ENCODE measurements at places on chromosomes 12 and 14.

GRCh38 chr12:7832059-7832696, 40.5 kb downstream of the SLC2A14 start:
- peak; percentile 4 for DNase-seq

DNA sequence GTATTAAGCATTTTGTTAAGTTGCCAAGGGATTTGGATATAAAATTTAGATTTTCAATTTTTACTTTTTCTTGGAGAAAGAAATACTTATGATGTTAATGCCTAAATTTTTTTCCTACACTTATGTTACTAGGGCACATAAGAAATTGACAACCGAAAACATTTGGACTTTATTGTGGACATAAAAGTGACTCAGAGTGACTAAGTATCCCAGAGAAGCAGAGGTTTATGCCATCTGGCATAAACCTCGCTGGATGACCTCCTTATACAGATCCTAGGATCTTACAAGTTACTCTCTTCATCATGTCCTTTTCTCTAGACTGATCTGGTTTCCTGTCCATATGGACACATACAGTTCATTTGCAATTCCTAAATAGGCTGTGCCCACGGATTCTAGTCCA, 89.8 kb downstream of the RERG start:
- no peak for DNase-seq

- no peak for DNase-seq
These were observed 6.4 kb downstream of the KRT82 start for GRCh38 chr12:52399756-52400155.

GRCh38 chr12:22447223-22447622, 97.1 kb downstream of the C2CD5 start:
- no peak for DNase-seq

DNA sequence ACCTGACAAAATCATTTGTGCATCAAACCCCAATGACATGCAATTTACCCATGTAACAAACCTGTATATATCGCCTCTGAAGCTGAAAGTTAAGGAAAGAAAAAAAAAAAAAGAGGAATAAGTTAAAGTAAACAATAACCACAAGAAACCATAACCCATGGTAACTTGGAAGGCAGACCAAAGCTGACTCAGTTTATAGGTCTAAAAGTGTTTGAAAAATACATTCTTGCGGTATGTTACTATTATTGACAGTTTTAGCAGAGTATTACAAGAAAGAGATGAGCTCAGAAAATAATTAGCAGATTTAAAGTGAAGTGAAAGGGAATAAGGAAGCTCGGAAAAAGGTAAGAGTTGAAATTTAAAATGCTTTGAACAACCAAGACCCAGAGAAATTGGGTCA, 34.4 kb upstream of the MGAT4C start:
- no peak for DNase-seq

DNA sequence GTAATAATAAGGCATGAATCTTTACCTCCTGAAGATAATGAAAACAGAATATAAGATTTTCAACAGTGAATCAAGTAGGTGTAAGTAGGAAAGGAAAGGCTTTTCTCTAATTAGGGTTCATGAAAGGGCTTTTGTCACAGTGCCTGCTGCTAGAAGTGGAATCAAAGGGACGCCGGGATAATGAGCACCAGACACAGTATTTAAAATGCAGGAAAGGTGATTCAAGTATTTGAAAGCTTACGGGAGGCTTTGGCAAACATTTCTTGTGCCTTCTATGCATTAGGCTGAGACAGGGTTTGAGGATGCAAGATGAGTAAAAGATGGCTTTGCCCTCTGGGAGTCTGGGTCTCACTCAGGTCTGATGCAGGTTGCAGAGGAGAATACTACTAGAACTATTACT, 70.5 kb upstream of the ANO4 start:
- DNase-seq = no peak

DNA sequence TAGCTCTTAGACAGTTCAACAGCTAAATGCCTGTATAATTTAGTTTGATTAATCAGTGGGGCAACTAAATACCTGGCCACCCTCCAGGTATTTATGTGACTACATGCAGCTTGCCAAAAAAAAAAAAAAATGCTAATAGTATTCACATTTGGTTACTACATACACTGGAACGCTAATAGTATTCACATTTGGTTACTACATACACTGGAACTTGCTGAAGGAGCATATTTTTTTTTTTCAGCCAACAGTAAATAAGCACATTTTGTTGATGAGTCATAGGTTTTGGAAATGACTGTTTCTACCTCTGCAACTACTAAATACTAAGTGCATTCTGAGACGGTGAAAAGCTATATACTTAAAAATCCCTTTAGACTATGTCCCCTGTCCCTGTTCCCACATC, 1172.3 kb downstream of the LRFN5 start:
- DNase-seq = no peak

GRCh38 chr12:63163541-63163940, 12.5 kb upstream of the AVPR1A start:
- DNase-seq = no peak

DNA sequence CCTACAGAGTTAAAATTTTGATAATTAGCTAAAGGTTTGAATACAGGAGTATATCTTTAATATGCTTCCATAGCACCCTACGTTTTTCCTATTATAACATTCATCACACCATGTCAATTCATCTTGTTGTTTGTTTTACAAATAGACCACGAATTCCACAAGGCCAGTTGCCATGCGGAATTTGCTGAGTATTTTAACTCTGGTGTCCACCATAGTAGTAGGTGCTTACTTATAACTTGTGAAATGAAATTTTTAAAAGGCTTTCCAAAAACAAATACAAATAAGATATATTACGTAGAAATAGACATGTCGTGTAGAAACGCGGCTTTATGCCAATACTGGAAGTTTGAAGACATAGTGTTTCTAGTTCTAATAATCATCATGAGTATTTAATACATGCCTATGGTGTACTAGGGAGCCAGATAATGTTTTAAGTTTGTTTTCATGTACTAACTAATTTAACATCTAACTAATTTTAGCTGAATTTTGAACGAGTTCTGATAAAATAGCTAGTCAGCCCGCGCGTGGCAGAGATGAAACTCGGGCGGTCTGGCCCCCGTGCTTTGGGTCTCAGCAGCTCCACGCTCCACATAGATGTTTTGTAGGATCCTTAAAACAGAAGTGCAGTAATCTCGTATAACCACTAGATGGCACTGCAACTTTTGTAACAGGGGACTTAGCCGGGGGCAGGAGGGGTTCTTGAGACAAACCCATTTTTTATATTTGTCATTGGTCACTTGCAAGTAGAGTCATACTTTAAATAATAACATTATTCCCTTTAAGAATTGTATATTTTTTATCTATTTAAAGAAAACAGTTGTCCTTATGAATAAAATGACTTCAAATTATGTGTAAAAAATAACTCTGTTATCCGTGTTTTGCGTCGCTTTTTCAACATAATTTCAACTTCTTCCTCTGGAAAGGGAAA, 10.2 kb downstream of the CD69 start:
- DNase-seq = no peak
